Foreskin fibroblast (primary cell): ENCODE measurements at places on chromosomes 6 and 20.
A peak's percentile ranks its signal among the peaks of the same experiment; 100 is the strongest.

- no peak for DNase-seq
Observed at GRCh38 chr6:116102873-116103272, 2.2 kb downstream of the NT5DC1 start.

DNA sequence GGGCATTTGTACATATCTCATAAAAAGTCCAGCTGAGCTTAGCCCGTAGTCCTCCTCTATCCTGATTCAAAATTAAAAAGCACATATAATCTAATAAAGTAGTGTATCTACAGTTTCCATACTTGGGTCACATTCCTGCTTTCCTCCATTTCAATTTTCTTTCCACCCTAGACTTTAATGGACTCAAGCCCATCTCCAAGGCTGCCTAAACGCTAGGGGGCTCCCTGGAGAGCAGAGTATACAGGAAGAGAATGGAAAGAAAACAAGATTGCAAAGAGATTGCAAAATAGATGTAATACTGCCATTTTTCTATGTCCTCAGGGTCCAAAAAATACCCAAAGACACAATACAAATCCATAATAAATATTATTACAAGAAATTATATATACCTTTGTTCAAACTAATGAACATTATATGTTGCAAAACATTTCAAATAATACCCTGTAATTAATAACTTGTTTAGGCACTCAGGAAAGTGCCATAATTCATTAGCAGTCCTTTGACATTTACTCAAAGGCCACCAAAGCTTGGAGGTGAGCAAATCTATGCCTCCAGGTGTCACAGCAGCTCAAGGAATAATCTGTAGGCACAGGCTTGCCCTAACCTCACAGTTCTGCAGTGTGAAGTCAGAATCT is 2.4 kb upstream of the MCM3 start:
- DNase-seq, result peak; percentile 49

GRCh38 chr20:57544838-57545564 is 15.9 kb upstream of the PCK1 start:
- no peak for DNase-seq

DNA sequence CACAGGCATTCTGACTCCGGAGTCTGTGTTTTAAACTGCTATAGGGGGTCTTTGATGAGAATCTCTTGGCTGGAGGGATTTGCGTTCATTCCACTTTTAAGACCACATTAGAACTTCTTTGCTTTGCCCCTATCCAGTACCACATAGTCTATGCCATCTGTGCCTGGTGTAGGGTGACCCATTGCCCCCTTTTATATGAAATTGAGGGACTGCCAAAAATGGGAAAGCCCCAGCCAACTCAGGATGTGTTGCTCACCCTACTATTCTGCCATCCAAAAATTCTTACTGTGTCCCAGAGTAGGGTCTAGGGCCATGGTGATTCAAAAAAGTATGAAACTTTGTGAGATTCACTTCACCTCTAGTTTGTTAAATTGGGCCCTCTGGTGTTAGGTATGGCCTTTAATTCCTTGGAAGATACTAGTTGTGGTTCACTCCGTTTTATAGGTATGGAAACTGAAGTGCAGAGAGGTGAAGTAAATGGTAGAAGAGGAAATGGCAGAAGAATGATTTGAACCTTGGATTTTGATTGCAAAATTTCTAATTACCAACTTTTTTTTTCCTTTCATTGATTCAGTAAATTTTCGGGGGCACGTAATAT is 1.4 kb downstream of the PFDN4 start:
- DNase-seq, result no peak

DNA sequence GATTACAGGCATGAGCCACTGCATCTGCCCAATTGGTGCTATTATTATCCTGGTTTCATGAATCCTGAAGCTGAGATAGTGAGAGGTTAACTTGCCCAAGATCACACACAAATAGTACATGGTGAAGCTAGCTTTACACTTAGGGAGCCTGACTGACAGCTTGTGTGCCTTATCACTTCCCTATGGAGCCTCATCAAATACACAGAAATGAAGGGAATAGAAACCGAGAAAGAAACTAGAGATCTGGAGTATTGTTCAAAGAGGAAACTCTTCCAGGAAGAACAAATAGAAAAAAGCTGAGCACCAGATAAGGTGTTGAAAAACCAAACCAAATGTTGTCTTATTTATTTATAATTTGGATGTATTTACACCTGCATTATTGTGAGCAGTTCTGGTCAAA is 155.0 kb upstream of the CITED2 start:
- DNase-seq, result no peak

- DNase-seq, result no peak
Observed at GRCh38 chr6:107676042-107676441, 148.1 kb downstream of the SCML4 start.

DNA sequence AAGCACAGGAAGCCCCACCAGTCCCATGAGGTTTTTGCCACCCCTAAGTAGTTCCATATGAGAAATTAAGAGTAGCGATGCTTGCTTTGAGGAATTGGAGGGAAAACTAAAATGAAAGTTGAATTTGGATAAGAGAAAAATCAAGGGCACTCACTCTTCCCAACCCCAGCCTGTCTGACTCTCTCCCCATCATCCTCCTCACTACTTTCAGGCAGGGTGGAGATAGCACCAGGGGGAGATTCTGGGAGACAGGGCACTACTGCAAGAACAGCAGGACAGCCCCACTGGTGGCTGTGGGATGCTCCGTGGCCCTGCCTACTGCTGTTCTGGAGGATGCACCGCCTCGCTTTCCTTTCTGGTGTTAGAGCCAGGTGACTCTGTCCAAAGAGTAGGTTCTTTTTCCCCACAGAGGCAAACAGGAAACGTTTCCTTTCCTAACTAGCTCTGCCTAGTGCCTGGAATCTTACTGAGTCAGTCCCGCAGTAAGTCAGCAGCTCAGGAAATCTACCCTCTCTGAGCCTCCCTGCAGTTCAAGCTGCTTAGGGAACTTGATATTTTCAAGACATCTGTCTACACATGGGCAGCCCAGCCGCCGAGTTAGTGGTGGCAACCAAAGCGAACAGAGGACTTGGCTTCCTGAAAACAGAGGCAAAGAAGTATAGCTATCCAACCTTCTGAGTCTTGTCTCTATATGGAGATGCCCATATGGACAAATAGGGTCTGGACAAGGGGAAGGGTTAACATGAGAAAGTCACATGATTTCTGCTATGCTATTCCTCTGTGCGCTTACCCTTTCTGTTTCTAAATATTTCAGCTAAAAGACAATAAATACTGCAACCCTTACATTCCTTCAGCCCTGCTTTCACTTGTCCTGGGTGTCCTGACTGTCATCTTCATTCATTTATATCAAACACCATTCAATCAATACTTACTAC is 11.4 kb downstream of the HLA-E start:
- DNase-seq, result peak; percentile 61

DNA sequence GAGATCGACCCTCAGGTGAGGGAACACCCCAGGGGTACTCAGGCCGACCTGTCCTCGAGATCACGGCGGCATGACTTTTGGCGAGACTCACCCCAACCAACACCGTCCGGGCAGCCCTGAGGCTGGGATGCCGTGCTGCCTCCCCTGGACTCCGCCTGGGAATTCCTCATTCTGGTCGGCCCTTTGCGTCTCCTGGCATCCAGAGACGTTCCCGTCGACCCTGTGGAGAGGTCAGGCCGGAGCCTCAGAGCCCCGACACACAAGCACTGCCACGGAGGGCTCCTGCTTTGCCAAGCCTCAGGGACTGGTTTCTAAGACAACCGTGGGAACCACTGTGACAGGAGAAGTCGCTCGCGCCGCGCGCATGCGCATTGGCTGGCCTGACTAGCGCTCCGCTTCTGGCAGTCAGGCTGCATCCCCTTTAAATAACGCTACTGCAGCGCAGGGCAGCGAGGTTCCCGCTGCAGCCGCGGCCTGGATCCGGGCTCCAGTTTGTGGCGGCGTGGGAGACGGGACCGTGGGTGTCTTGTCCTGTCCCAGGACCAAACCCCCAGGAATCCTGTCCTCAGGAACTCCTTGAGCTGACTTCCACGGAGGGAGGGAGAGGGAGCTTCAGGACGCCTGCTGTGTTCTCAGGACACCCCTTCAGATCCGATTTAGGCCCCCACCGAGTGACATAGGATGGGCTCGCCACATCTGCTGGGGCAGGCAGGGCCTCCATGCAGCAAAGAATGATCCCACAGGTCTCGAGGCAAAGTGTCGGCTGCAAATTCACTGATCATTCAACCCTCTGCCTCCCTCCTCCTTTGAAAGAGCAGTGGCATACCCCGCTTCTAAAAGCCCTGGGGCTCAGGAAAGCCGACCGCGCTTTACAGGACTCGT is 163.2 kb upstream of the ZNF337 start:
- DNase-seq, result no peak

DNA sequence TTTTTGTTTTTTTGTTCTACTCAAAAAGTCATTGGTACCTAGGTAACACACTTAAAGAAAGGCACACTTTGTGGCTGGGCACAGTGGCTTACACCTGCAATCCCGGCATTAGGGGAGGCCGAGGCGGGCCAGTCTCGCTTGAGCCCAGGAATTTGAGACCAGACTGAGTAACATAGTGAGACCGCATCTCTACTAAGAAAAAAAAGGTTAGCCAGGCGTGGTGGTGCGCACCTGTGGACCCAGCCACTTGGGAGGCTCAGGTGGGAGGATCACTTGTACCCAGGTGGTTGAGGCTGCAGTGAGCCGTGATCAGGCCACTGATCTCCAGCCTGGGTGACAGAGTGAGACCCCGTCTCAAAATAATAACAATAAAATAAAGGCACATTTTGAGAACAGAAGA is 67.4 kb upstream of the BHLHE23 start:
- no peak for DNase-seq

DNA sequence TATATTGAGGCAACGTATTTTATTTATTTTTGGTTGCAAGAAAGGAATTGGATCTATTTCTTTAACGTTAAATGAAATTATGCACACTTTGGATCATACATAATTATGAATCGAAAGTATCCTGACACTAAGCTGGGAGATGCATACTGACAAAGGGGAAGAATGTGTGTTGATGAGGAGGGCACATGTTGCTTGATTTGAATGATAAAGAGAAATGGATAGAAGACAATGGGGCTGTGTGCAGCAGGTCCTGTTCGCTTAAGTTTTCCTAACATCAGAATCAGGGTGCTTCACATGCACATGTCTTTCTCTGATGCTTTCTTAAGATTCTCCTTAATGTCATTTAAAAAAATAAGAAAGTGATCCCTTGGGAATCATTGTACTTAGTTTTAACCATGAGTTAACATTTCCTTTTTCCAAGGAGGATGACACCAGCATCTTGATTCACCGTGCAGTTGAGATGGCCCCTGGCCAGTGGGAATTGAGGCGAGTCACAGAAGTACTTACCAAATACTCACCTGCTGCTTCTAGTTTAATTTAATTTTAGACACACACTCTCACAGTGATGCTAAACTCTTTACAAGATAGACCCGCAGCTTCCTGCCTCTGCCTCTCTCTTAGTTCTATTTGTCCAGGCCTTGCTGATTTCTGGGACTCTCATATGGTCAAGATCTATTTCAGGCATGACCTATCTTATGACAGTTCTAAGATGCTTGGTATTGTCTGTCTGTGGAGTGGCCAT is 116.5 kb downstream of the CLIC5 start:
- no peak for DNase-seq

DNA sequence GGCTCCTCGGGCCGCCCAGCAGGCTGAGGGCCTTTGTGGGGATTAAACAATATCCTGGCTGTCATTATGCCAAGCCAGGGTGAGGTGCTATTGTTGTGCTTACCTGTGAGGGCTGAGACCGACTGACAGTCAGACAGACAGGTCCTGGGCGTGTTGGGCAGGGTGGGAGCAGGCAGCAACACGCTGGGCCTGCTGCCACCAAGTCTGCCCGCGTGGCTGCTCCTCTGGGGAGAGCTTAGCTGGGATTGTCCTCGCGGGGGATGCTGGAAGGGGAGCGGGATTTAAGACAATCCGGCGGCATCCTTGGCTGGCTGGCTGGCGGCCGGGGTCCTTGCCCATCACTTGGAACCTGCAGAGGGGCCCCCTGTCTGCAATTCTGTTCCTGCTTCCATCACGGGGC is 20.0 kb downstream of the ITPR3 start:
- no peak for DNase-seq

DNA sequence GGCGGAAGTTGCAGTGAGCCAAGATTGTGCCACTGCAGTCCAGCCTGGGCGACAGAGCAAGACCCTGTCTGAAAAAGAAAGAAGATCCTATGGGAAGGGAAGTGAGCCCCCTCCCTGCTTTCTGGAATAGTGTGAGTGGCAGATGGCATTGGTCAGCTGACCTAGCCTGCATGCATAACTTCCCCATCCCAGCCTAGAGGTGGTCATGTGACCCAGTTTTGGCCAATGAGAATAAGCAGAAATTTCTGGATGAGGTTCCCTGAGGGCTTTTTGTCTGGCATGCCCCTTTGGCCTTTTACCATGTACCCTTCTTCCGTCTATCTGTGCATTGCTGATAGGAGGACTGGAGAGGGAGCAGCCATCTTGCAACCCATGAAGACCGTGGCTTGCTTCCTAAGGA is 269.3 kb downstream of the NRN1 start:
- no peak for DNase-seq

DNA sequence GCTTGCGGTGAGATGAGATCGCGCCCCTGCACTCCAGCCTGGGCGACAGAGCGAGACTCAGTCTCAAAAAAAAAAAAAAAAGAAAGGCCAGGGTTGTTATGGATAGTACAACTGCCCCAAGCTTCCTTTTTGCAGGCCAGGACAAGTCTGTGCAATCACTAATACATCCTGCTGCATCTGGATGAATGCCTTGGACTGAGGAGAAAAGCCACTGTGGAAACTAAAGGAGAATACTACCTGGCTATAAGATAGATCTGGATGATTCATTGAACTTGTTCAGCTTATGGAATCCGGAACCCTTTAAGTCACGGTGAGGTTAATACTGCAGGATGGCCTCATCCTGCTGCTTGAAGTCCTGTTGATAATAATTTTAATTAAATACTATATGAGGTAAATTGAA is 278.2 kb downstream of the TFAP2A start:
- no peak for DNase-seq

DNA sequence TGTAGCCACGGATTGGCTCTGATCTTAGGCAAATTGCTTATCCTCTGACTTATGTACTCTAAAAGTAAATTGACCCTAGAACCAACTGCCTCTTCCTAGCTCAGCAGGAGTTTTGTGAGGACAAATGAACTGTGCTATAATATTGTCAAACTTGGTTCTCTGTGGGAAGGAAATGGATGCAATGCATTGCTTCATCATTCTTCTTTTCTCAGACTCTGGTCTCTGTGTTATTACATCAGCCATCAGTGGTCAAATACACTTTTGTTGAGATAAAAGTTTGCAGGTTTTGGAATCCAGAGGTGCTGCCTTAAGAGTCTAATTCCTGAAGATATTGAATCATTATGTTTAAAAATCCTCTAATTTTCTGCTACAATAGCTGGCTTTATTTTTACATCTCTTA is 64.9 kb downstream of the SLC24A3 start:
- no peak for DNase-seq

- DNase-seq, result no peak
Observed at GRCh38 chr6:37459981-37460800, 27.2 kb downstream of the CMTR1 start.

- no peak for DNase-seq
Observed at GRCh38 chr6:80793411-80793810, 686.9 kb downstream of the BCKDHB start.

GRCh38 chr6:116398316-116399010 is 27.7 kb downstream of the DSE start:
- peak; percentile 63 for DNase-seq

GRCh38 chr6:138226700-138227315 is 8.5 kb upstream of the PBOV1 start:
- DNase-seq, result no peak

GRCh38 chr20:57287007-57287880 is 20.8 kb upstream of the BMP7 start:
- DNase-seq, result no peak

GRCh38 chr6:45667300-45667699 is 289.6 kb upstream of the SUPT3H start:
- no peak for DNase-seq
